Putamen (tissue), 1 donor: ENCODE measurements at places on chromosomes 5 and 9.

- DNase-seq, result no peak
These were observed 115.8 kb upstream of the SLIT3 start for GRCh38 chr5:169416583-169417196.

- no peak for DNase-seq
These were observed 139.3 kb downstream of the CSNK1G3 start for GRCh38 chr5:123651234-123651633.

DNA sequence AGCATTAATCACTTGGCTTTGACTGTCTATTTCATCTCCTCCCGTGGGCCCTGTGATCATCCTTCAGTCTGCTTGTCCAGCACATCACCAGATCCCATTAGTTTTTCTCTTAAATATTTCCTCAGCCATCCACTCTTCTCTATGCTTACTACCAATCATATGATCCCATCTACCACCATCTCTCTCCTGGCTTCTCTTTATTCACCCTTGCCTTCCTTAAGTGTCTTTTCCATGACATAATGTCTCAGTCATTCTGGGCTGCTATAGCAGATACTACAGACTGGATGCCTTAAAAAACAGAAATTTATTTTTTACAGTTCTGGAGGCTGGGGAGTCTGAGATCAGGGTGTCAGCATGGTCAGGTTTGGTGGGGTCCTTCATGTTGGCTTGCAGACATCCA, 208.4 kb upstream of the PPP1R2B start:
- DNase-seq, result no peak

- DNase-seq, result no peak
These were observed 151.5 kb downstream of the TARS1 start for GRCh38 chr5:33592245-33592644.

DNA sequence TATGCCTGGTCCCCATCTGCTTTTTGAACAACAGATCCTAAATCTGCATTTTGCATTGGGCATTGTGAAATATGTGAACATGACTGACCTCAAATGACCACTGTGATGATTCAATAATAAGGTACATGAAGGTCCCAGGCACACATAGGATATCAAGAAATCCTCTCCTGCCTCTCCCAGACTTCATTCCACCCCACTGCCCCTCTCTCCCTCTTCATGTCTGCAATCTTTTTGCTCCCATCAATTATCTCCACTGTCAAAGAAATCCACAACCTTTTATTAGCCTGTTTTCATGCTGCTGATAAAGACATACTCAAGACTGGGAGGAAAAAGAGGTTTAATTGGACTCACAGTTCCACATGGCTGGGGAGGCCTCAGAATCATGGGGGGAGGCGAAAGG, 476.7 kb downstream of the CTNND2 start:
- DNase-seq, result no peak

GRCh38 chr5:178152491-178153444, 917 bp downstream of the NHP2 start:
- no peak for DNase-seq

GRCh38 chr9:90961375-90961774, 159.8 kb downstream of the SYK start:
- no peak for DNase-seq

DNA sequence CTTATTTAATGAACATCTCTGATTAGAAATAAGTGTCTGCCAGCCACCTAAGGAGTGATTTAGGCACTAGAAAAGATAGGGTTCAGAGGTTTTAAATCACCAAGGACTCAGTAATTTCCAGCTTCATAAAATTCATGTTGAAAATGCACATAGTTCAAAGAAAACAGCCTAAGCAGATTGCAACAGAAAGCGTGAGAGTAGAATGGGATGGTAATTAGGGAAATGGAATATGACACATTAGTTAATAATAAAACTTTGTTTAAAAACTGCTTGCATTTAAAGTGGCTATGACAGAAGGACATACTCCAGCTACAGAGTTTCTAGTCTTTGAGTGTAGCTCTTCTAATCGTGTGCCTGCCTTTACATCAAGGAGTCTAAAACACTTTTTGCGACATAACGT, 490.8 kb downstream of the TLE4 start:
- DNase-seq, result no peak

DNA sequence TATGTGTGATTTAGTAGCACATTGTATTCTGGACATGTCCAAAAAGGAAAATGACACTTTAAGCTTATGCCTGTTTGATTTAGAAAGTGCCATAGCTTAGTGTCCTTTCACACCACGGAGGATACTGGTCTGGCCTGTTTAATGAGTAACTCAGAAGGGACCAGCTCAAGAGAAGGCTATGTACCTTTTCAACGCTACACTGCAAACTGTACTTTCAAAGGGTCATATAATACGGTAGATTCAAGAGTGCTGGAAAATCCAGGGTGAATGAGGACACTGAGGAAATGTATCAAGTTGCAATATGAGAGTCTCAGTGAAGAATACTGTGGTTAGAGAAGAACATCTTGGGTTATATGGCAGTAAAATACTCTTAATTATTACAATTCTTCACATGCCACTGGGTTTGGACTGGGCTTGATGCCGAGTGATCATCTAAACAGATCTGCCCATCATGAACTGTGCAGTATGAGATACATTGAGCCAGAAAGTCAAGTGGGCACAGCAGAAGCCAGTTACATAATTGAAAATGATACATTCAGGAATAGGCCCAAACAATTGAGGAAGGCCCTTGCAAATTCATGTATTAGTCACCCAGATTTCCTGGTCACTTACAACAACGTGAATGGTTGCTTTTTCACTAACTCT, 1211.5 kb upstream of the CDH9 start:
- no peak for DNase-seq

DNA sequence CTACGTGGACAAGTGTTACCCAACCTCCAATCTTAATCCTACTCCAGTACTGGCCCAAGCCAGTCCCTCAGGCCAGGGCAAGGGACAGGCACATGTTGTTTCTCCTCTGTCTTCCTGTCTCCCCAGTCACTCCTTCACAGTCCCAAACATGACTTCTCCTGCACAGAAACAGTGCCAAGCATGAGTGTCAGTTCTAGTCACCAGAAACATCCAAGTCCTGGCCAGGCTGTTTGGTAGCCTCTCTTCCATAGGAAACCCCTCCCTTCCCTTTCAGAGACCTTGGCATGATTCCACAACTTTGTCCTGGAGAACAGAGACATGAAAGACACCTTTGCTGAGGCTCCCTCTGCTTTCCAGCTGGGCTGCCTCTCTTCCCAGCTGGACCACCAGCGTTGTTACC, 56.2 kb upstream of the SLC2A8 start:
- DNase-seq, result no peak

- no peak for DNase-seq
These were observed 315.2 kb downstream of the ARHGAP26 start for GRCh38 chr5:143085319-143085917.

- no peak for DNase-seq
These were observed 29.5 kb downstream of the TPPP start for GRCh38 chr5:663436-664342.

GRCh38 chr9:27939186-27939585, 365.9 kb upstream of the C9orf72 start:
- DNase-seq, result no peak

DNA sequence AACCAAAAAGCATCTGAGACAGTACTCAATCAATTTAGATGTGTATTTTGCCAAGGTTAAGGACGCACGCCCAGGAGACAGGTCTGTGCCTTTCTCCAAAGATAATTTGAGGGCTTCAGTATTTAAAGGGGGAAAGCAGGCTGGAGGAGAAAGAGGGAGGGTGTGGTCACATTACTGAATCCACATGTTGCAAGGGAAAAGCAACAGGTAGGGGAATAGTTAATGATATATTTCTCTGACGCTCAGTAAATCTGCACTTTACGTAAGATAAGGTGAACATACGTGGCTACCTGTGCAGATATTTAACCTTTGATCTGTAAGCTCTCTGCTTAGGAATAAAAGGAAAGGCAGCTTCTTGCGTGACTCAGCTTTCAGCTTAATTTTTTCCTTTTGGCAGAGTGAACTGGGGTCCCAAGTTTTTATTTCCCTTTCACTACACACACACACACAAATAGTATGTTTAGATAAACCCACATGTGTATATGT, 443.4 kb downstream of the NTRK2 start:
- DNase-seq, result no peak

DNA sequence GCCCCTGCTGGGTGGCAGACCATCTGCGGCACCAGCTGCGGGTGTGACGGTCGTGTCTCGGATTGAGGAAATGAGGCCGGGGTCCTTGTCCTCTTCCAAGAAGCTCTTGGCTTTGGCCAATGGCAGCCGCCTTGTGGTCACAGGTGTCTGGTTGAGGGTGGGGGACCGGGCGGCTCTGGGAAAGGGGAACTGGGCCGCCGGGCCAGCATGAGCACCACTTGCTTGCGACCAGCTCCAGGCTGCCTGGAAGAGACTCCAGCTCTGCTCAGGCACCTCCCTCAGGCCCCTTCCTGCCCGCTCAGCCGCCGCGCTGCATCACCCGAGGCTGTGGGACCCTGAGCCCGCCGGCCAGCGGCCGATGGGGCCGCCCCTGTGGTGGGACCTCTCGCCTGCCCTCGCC, 59.7 kb downstream of the RXRA start:
- DNase-seq, result no peak

DNA sequence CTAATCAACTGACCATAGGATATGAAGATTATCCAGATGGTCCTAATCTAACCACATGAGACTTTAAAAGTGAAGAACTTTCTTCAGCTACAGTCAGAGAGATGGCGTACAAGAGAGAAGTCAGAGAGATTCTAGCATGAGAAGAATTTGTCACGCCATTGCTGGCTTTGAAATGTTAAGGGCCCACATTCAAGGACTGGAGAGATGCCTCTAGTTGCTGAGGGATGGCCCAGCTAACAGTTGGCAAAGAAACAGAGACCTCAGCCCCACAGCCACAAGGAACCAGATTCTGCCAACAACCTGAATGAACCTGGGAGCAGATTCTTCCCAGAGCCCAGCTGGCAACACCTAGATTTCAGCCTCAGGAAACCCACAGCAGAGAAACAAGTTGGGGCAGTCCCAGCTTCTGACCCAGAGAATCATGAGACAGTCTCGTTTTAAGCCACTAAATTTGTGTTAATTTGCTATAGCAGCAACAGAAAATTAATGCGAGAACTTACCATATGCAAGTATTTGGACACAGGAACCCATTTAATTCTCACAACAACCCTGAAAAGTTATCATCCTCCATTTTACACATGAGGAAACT, 132.0 kb downstream of the MLLT3 start:
- no peak for DNase-seq
